ENCODE measurements at places on chromosomes 4 and X. TPM values are rescaled to one million over a fixed set of nuclear protein-coding genes. Genes with fewer than 3 reads are reported as not detected.

The PAGE5 gene
- not detected for total RNA-seq

DNA sequence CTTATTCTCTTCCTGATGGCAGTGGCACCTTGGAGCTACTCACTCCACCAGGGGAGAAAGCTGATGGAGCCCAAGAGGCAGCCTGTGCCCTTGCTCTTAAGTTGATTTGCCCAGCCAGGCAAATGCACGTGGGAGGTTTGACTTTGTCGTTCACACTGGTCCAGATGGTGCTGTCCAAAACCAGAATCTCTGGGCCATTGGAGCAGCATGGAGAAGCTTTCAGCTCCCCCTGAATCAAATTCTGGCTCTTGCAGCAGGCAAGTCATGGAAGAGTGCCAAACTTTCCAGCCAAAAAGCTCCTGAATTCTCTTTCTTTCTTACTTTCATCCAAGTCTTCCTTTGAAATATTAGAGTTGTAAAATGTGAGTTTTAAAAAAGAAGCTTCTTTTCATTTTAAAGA lies 970.4 kb downstream of the RPA4 start:
- no peak for DNase-seq

DNA sequence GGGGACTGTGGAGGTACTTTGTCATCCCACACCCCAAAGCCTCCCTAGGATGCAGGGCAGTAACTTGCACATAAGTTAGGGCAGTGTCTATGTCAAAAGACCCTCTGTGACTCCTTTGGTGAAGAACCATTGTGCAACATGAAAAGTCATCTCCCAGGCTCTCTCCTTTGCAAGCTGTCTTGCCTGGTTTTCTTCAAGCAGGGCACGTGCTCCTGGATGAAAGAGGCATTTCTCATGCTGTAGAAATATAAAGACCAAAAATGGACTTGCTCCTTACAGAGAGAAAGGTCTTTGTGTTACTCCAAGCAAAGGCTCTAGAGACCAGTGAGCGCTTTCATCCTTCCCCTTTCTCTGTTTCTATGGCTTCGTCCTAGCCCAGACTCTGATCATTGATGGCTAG lies 44.9 kb downstream of the PLAC1 start:
- DNase-seq, result no peak

The CLDN34 gene
- total RNA-seq, result not detected

The GPM6B gene
- 0.65 TPM for total RNA-seq

GRCh38 chrX:76796311-76796710 lies 368.8 kb downstream of the MAGEE1 start:
- DNase-seq, result no peak

DNA sequence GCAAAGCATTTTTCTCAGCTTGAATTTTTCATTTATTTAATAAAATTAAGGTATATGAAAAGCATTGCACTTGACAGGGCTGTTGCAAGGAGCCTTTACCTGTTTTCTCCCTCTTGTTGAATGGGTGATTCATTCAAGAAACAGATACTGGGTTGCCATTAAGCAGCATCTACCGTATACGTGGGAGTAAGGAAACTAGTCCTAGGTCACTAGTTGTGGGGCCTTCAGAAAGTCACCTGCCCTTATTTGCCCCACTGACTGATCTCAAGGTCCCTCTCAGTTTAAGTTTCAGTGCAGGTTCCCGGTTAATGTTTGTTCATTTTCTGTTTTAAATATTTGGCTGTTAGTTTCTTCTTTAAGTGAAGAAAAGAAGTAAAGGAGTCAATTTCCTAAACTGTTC lies 34.0 kb downstream of the LHFPL1 start:
- no peak for DNase-seq

DNA sequence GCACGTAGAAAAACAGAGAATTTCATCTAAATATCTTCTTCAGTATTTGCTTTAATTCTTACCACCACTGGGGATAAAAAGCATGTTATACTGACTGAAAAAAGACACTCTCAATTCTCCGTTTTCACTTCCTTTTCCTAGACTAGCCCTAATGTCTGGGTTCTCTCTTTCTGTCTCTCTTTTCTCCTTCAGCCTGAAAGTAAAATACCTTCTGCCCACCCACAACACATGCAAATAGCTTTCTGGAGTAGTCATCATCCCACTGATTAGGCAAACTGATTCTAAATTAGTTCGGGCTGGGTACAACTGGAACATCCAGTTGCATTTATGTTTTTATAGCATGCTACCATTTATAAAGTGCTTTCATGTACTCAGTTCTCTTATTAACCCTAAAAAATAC lies 142.4 kb upstream of the ANKRD50 start:
- peak; percentile 42 for DNase-seq

GRCh38 chrX:57266275-57266674 lies 20.2 kb upstream of the FAAH2 start:
- no peak for DNase-seq

DNA sequence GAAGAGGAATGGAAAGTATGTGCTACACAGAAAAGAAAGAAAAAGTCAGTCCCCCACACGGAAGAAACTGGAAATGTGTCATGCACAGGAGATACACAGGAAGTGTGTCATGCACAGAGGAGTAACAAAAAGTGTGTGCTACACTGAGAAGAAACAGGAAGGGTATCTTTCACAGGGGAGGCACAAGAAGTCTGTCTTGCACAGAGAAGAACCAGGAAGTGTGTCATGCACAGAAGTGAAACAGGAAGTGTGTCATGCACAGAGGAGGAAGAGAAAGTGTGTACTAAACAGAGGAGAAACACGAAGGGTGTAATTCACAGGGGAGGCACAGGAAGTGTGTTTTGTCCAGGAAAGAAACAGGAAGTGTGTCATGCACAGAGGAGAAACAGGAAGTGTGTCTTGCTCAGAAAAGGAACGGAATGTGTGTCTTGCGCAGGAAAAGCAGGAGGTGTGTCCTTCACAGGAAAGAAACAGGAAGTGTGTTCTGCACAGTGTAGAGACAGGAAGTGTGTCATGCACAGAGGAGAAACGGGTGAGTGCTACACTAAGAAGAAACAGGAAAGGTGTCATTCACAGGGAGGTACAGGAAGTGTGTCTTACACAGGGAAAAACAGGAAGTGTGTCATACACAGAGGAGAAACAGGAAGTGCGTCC lies 527.2 kb upstream of the PRKX start:
- no peak for DNase-seq

- DNase-seq, result no peak
Measured at GRCh38 chr4:18676526-18676915, 655.0 kb upstream of the LCORL start.

The KLHL13 gene
- 0.43 TPM for total RNA-seq

GRCh38 chr4:98094118-98094517 lies 49.2 kb downstream of the STPG2 start:
- no peak for DNase-seq

The ITM2A gene
- total RNA-seq, result not detected

- DNase-seq, result peak; percentile 61
Measured at GRCh38 chr4:82561786-82562563, at the start of gene TMEM150C. TSS of gene TMEM150C (minus strand) at chr4:82561988. CDS start at chr4:82504657, 57,331 bp downstream.

The LGI2 gene
- not detected for total RNA-seq

The CDKL2 gene
- not detected for total RNA-seq

The TEX11 gene
- total RNA-seq, result not detected

- DNase-seq, result no peak
Measured at GRCh38 chr4:3254302-3255131, 5.6 kb downstream of the MSANTD1 start.

The SSX1 gene
- not detected for total RNA-seq

GRCh38 chrX:20477836-20478524 lies 211.3 kb upstream of the RPS6KA3 start:
- DNase-seq, result no peak

The DLG3 gene
- 1.9 TPM for total RNA-seq

- DNase-seq, result no peak
Measured at GRCh38 chr4:7223541-7223940, 31.2 kb downstream of the SORCS2 start.

- DNase-seq, result no peak
Measured at GRCh38 chrX:139211568-139212182, 318.9 kb upstream of the F9 start.

DNA sequence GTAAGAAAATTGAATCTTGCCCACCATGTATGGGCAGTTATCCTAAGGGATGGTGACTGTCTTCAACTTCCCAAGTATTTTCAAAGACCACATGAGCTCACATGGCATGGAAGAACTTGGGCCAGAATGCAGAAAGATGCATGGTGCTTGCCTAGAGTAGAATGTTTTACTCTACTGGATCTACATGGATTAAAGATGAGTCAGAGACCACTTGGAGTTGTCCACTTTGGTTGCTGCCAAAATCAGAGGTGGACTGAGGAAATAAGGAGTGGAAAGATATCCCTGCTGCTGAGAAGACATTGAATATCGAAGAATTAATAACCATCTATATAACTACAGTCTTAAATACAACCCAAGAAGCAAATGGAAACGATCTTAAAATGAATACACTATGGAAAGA lies 498.1 kb downstream of the NLGN4X start:
- DNase-seq, result no peak

The SMIM10 gene
- 3.8 TPM for total RNA-seq

DNA sequence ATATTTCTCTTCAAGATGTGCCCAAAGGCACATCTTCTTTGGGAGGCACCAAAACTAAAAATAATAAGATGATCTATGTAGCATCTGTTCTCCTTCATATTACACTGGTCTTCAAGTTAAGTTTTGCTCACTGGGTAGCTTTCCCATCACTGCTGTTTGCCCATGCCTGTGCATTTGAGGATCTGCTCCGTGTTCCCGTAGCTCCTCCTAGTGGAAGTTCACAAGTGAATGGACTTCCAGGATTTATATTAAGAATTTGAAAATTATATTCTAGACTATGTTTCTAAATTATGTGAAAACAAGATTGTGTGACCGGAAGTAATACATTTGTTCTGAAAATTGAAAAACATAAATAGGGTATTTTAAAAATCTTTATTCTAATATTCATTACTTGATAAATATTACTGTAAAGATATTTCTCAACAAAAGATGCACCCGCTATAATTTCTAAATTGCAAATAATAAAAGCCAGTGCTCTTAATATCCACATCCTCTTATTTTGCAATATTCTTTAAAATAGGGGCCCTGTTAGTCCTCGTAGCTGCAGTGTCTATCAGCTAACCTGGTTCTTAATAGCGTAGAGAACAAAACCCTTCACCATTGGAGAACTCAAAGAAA lies 147.7 kb downstream of the RBM46 start:
- peak; percentile 71 for DNase-seq

DNA sequence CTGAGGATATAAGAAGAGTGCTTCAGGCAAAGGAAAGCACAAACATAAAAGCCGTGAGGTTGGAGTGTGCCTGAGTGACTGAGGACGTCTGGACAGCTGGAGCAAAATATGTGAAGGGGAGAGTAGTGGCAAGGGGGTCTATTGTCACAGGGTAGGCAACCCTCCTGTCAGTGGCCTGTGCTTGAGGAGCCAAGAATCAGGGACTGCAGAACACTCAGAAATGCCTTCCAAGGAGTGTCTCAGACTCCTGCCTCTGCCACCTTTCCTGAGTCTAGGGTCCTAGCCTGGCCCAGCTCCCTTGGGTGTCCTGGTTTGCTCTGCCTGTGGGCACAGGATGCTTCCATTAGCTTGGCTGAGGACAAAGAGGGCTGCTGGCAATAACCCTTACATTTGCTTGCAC lies 152.5 kb upstream of the PJA1 start:
- DNase-seq, result no peak

DNA sequence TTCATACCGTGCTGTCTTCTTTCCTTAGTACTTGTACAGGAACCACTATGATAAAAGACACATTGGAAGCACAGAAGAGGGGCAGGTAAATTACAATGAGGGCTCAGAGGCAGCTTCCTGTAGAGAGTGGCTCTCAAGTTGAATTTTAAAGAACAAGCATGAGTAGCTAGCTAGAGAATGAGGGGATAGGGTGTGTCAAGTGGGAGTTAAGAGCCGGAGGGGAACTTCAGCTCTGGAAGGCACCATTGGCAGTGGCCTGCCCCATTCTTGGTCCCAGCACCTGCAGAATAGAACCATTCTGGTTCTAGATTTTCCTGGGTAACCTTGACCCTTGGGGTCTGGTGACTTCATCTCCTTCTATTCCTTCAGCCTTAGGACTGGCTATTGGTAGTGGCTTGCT lies 34.0 kb upstream of the JADE1 start:
- DNase-seq, result no peak

DNA sequence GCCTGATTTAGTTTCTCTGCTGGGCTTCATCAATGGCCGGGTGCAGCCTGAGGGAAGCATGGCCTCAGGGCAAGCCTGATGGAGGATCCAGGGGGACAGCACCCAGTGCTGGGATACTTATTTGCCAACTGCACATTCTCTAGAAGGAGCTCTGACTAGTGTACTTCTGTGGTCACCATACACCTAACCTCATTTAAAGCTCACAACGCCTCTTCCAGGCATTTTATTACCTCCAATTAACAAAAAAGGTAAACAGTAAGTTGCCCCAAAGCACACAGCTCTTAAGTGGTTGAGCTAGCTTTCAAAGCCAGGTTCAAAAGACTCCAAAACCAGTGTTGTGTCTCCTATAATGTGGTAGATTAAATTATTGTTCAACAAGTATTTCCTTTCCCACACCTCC lies 26.8 kb upstream of the ATXN3L start:
- no peak for DNase-seq

DNA sequence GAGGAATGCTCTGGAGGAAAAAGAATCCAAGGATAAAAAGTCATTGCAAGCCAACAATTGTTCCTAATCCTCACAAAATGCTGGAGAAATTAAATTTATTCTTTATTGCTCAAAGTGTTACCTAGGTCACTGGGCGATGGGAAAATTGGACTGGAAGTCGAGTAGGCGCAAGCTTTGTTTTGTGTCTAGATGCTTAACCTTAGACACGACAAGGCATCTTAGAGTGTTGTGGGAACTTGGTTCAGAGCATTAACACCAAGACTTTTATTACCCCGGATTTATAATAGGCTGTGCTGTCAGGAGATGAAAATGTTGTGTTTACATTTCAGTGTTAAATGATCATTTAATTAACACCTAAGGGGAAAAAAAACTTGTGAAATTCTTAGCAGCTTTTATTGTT lies 25.1 kb downstream of the SLIT2 start:
- no peak for DNase-seq

DNA sequence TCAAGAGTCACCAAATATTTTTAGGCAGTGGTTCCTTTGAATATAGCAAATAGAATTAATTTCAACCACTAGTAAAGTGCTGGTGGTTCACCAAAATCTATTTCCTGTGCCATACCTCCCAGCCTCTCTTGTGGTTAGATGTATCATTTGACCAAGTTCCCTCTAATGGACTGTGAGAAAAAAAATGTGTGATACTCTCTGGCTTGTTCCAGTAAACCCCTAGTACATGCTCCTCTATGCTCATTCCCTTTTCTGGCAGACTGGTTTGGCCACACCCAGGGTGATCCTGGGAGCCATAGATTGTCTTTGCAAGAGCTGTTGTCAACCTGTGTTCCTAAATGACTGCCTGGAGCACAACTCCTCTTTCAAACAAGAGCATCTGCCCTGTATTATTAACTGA lies 109.5 kb downstream of the FRAS1 start:
- peak; percentile 14 for DNase-seq

The FRAS1 gene
- total RNA-seq, result 20.0 TPM

DNA sequence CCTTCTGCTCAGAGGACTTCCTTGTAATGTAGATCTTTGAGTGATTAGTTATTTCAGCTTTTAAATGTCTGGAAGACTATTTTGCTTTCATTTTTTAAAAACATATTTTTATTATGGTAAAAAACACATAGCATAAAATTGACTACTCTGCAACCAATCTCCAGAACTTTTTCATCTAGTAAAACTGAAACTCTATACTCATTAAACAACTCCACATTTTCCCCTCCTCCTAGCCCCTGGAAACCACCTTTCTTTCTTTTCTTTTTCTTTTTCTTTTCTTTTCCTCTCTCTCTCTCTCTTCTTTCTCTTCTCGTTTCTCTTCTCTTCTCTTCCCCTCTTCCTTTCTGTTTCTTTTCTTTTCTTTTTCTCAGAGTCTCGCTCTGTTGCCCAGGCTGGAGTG lies 230.6 kb downstream of the DLG3 start:
- DNase-seq, result no peak

GRCh38 chr4:150581641-150582051 lies 305 bp upstream of the MAB21L2 start:
- DNase-seq, result no peak

Data from GM23248 (cell line).